ENCODE measurements at places on chromosomes 5 and 9.
A peak's percentile ranks its signal among the peaks of the same experiment; 100 is the strongest.

DNA sequence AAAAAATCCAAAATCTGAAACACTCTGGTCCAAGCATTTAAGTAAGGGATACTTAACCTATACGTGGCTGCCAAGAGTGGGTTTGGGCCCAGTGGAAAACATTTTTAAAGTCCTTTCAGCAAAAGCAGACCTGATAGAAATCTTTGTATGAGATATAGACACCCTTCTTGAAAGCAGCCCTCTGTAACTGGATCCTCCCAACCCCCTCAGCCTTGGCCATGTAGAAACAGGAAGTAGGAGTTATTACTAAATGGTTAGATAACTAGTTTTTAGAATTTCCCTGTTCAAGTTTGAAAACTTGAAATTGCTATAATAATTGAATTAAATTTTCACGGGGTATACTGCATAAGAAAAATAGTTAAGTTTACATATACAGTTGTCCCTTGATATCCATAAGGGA, 111.3 kb upstream of the PCA3 start:
- no peak for DNase-seq

- no peak for DNase-seq
These were observed 40.2 kb downstream of the NFIB start for GRCh38 chr9:14273696-14274121.

DNA sequence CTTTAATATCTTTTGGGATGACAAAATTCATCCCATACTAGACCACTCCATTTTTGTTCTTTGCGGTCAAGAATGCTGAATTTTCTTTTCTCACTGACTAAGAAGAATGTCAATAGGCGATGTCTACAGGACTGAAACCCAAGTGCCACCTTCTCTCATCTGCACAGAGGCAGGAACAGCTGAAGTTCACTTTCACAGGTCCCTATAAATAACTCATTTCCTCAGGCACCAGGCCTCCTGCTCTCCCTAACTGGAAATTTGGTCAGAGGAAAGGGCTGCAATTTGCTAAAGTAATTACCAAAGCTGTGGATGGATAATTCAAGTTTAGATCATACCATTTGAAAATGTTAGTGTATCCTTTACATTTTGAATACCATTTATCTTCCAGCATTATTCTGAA, 142.9 kb downstream of the DIRAS2 start:
- DNase-seq = no peak

DNA sequence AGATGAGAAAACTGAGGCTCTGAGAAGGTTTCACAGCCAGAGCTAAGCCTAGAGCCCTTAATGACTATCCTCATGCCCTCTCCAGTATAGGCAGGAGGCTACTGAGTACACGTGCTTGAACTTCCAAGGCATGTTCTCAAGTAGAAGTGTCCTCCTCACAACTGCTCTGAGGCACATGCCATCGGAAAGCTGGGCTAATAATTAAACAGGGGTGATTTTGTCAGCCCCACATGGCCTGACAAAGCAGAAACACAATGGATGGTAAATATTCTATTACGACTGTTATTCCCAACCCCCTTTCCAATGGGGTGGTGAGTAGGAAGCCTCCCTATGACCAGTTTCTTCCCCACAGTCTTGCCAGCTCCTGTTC, 34.3 kb downstream of the KCNIP1 start:
- no peak for DNase-seq

DNA sequence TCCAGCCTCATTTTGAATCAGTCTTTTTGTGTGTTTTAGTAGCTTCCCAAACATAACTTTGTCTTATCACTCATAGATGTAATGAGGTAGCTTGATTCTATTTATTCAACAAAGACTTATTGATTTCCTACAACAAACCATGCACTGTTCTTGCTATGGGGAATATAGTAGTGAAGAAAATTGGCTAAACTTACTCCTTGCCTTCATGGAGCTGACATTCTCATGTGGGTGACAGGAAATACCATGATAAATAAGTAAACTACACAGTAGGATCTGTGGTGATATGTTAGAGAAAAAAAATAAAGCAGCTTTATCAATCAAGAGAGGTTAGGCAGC, 255.7 kb upstream of the TNC start:
- DNase-seq = no peak

DNA sequence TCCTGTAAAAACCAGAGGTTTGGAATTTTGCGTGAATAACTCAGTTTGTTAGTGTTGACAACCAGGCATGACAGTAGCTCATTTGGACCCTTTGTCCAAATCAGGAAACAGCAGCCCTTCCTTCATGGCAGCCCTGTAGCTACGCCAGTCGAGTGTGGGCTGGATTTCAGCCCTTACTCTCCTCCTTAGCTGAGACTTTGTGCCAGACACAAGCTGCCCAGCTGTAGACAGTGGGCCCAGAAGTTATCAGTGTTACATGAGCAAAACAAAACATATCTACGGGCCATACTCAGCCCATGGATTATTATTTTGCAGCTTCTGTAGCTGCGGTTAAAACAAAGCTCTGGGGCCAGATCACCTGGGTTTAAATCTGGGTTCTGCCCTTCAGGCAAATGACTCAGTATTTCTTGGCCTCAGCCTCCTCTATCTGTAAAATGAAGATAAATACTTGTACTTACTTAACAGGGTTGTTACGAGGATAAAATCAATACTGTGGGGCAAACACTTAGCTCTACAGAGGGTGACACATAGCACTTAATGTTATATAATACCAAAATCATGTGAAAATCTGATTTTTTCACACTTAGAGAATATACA, 76.9 kb downstream of the GHR start:
- DNase-seq = no peak

- no peak for DNase-seq
These were observed 1076.7 kb downstream of the NR2F1-AS1 start for GRCh38 chr5:92504346-92504745.

DNA sequence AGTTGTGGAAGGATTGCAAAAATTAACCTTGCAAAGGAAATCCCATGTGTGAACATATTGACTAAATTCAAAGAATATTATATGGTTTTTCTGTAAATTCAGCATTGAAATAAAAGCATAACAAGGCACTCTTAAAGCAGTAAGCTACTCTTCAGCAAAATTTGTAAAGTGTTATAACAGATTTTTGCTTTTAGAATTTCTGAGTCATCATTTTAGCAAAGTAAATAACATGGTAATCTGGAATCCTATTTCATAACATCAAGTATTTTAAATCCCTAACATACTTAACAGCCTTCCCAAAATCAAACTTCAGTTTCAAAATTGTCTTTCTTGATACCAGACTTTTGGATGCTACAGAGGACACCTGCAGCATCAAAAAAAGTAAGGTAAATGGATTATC, 436.0 kb upstream of the CDH9 start:
- DNase-seq = no peak

- no peak for DNase-seq
These were observed 15.7 kb upstream of the CEP120 start for GRCh38 chr5:123438902-123439301.

- DNase-seq = no peak
These were observed 447 bp downstream of the UBLCP1 start for GRCh38 chr5:159263569-159263905.

DNA sequence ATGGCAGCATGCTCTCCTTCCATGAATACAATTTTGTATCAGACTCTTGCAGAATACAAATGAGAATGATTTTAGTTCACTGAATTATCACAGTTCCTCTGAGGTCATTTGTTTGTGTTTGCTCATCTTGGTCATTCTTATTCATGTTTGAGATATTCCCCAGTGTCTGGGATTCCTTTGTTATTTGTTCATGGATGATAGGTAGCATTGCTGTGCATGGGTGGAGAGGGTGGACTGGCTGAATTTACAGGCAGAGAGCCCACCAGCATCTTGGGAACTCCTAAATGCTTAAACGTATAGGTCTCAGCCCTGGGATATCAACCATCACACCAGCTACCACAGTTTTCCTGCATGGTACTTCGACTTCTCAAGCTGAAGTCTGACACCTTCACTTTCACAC, 459.8 kb downstream of the CCDC171 start:
- DNase-seq = no peak

GRCh38 chr9:17219261-17219660, 84.4 kb downstream of the CNTLN start:
- DNase-seq = no peak

- no peak for DNase-seq
These were observed 12.1 kb upstream of the ABLIM3 start for GRCh38 chr5:149129181-149129580.

GRCh38 chr9:99029083-99029645, 75.7 kb upstream of the TGFBR1 start:
- DNase-seq = no peak

DNA sequence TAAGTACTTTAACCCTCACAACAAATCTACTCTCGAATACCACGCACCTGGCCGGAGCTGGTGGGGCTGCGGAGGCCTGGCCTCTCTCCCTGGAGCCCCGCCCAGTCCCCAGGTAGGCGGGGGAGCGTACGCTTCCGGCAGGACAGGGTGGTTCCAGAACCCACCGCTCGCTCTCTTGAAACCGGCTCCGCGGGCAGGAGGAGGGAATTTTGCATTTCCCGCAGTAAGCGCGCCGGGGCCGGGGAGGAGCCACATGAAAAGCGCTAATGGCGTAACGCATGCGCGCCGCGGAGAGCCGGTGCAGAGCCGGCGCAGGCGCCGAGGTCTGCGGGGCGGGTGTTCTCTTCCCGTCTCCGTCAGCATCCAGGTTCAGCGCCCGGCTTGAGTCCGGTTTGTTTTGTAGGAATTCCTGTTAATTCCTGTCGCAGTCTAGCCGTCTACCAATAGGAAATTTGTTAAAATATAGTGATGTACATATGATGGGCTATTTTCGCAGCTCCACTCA, 20.8 kb downstream of the CAVIN4 start:
- DNase-seq = peak; percentile 68

- DNase-seq = no peak
These were observed 130.4 kb upstream of the POC5 start for GRCh38 chr5:75847561-75848021.

DNA sequence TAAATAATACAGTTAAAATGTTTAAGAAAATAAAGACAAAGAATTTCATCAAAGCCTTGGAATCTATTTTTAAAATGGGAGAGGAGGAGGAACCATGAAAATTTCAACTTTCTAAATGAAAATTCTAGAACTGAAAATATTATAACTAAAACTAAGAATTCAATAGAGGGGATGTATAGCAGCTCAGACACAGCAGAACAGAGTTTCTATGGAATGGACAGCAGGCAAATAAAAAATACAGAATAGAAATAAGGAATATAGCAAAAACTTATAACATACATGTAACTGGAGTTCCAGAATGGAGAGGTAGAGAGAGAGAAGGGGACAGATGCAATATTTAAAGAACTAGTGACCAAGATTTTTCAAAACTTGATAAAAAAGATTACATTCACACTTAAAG, 1.4 kb upstream of the RANBP17 start:
- no peak for DNase-seq

- DNase-seq = no peak
These were observed 45.7 kb downstream of the FXN start for GRCh38 chr9:69081261-69081660.

GRCh38 chr5:141617682-141618029, 1.1 kb downstream of the DIAPH1 start:
- DNase-seq = no peak

- DNase-seq = no peak
These were observed 15.3 kb downstream of the NCS1 start for GRCh38 chr9:130187523-130187846.

DNA sequence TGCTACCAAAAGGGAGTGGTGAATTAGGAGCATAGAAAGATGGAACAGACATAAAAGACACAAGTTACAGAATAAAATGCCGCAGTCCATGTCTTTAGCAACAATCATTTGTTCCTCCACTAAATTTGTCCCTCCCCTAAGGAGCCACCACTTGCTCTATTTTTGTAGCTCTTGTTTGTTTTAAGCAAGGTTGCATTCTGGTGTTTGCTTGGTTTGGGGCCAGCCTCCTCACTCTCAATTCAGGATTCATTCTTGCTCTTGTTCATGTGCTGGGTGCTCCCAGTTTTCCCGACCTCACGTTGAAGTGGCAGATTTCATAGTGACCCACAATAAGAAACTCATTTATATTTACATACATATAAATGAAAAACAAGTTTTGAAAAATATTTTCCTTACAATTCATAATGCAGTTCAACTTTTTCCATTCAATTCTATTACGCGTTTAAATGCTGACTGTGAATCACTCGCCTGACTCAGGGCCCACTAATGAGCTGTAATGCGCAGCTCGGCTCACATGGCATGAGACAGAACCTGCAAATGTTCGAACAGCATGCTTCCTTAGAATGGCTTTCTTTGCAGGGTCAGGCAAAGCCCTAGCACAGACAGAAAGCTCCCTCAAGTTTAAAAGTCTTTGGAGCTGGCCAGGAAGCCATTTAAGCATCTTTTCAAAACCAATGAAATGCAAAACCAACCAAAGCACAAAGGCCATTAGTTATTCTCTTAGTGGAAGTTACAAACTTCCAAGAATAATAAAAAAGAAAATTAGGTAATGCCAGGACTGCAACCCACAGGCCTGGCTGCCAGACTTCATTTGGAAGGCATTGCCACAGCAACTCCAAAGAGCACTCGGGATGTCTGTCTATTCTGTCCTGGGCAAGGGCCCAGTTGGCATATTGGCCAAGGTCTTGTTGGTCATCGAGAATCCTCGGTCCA, 41.7 kb downstream of the RETREG1 start:
- DNase-seq = no peak

DNA sequence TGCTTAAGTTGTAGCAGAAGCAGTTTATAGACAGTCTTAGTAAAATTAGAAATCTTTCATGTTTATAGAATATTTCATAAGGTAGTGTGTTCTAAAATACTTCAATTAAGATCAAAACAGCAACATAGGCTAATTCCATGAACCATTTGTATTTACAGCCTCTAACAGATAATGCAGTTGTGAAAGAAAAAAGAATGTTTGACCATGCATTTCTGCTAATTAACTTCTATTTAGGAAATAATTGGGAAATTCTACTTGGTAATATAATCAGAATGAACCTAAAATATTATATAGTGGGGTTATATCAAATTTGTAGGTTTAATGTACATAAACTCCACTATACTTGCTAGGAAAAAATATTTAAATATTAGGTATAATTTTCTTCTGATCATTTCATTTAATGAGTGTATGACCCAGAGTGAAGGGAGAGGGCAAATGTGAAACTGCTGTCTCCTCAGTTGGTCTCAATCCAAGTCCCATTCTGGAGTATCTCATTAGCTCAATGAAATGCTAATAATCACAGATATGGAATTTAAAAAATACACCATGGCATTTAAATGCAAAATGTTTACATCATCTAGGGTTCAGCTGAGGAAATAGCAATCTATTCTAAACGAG, 34.9 kb downstream of the ALDH1A1 start:
- DNase-seq = no peak

DNA sequence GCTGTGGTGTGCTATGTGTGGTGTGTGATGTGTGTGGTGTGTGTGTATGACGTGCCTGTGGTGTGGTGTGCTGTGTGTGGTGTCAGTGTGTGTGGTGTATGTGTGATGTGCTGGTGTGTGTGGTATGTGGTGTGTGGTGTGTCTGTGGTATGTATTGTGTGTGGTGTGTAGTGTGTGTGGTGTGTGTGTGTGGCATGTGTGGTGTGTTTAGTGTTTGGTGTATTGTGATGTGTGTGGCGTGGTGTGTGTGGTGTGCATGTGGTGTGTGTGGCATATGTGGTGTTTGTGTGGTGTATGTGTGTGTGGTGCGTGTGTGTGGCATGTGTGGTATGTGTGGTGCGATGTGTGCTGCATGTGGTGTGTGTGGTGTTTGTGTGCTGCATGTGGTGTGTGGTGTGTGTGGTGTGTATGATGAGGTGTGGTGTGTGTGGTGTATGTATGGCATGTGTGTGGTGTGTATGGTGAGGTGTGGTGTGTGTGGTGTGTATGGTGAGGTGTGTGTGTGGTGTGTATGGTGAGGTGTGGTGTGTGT, 18.3 kb upstream of the RNU6ATAC start:
- DNase-seq = no peak

- no peak for DNase-seq
These were observed 78.6 kb downstream of the PTPN3 start for GRCh38 chr9:109419531-109419930.

Measured in stimulated activated CD8-positive, alpha-beta memory T cell treated with anti-CD3 and anti-CD28 coated beads, Interleukin-12 subunit alpha, Interleukin-12 subunit beta, amount 100 ng/mL, for 4 hours (primary cell).